Uterus (tissue), 4 donors: ENCODE measurements at places on chromosomes 12 and 14. TPM values are rescaled to one million over a fixed set of nuclear protein-coding genes. Genes with fewer than 3 reads are reported as not detected.

Gene CD27
- total RNA-seq, result 1.4 TPM

GRCh38 chr12:42360747-42361403 is 34.9 kb downstream of the PPHLN1 start:
- H3K4me3 ChIP-seq, result no peak overlapping the region
- DNase-seq, result no peak
- H3K36me3 ChIP-seq, result no peaks in the 10 kb centered on the region

Gene GDF3
- not detected for total RNA-seq

Gene ZNF891
- total RNA-seq, result 8.5 TPM

DNA sequence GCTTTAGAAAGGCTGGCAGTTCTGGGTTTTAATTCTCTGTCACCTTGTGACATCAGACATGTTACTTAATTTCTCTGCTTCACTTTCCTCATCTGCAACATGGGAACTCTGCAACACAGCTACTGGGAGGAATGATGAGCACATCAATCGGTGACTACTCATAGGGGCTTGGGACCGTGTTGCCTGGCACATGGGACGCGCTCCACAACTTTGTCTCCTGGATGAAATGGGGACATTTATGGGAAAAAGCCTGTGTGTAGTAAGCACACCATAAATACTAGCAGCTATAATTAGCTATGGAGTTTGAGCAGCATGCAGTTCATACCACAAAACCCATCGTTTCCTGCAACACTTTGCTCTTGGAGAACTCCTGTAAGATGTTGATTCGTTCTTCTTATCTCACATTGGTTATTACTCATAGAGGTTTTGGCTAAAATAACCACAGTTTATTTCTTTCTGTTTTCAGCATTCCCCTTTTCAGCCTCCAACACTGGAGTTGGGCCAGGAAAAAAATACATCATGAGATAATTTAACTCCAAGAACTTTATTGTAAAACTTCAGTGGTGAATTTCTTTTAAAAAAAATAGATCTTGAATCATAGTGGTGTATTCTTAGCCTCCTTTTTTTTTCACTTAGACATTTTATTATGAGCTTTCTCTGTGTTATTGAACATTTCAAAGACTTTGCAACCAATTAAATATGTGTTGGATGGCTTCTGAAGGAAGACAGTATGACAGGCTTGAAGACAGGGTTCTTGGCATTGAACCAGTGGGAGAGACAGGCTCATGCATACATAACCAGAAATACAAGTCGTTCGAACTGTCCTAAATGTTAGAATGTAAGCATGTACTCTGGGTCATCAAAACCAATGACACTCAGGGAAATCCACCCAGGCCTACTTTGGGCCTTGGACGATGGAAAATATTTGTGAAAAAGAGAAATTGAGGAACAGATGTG is 72.7 kb downstream of the RIN3 start:
- H3K36me3 ChIP-seq, result no peaks in the 10 kb centered on the region
- H3K4me3 ChIP-seq, result no peak overlapping the region
- H3K4me1 ChIP-seq, result peaks cover 12% of the 10 kb centered on the region
- peak; percentile 79 for DNase-seq
- peak overlapping the region; percentile 92 for H3K27ac ChIP-seq
- no peaks in the 10 kb centered on the region for H3K27me3 ChIP-seq

GRCh38 chr12:93080452-93080851 is 151.4 kb upstream of the EEA1 start:
- no peak for DNase-seq
- H3K27me3 ChIP-seq, result no peaks in the 10 kb centered on the region
- H3K4me3 ChIP-seq, result no peak overlapping the region
- no peak overlapping the region for H3K27ac ChIP-seq
- H3K36me3 ChIP-seq, result no peaks in the 10 kb centered on the region

Gene GALNT4
- 27.0 TPM for total RNA-seq

Gene KRT75
- not detected for total RNA-seq

Gene KRT73
- total RNA-seq, result not detected

Gene SLC17A8
- total RNA-seq, result not detected

DNA sequence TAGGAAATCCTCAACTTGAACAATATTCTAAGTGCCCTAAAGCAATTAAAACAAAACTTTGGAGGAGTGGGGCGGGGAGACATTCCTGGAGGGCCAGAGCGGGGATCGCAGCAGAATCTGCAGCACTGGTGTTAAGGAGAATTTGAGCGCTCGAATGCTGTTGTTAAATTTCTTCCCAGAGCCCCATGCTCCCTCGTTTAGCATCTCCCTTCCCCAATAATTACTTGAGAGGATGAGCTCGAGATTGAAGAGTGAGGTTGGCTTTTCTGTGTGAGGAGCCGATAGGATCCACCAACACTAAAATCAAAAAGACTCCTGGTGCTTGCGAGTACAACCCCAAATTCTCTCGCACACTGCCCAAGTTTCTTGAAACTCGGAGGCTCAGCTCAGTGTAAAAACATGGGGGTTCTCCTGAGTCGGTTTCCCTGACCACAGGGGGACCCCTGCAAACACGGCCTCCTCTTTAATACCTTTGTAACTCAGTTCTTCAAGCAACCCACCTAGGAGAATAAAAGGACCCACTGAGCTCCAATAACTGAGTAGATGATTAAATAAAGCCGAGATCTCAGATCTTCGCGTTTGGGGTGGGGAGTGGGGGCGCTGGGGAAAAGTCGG is 10.2 kb upstream of the FOXG1 start:
- no peaks in the 10 kb centered on the region for H3K4me1 ChIP-seq
- DNase-seq, result no peak
- H3K27ac ChIP-seq, result no peak overlapping the region
- H3K4me3 ChIP-seq, result no peak overlapping the region
- no peaks in the 10 kb centered on the region for H3K36me3 ChIP-seq

GRCh38 chr14:102279688-102280348 is 25.1 kb downstream of the MOK start:
- no peaks in the 10 kb centered on the region for H3K36me3 ChIP-seq
- H3K4me3 ChIP-seq, result no peak overlapping the region
- no peaks in the 10 kb centered on the region for H3K27me3 ChIP-seq
- no peak for DNase-seq
- H3K4me1 ChIP-seq, result no peaks in the 10 kb centered on the region

DNA sequence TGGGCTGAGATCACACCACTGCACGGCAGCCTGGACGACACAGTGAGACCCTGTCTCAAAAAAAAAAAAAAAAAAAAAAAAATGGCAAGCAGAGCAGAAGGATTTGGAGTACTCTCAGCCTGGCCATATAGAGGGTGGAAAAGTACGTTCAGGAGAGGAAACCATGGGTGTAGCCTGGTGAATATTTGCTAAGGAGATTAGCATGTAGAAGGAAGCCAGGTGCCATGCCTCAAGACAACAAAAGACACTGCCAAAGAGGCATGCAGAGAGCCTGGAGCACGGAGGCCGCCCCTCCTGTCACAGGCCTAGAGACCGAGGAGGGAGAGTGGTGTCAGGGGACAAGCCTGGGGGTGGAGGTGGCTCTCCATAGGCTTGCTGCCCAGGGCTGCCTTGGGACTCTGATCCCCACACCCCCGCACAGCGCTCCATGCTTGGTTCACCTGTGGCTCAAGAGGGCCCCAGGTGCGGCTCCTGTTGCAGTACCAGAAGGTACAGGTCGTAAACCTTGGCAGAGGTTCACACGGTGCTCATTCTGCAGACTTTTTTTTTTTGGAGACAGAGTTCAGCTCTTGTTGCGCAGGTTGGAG is 27.9 kb upstream of the DEGS2 start:
- no peak overlapping the region for H3K27ac ChIP-seq
- DNase-seq, result no peak
- H3K36me3 ChIP-seq, result no peaks in the 10 kb centered on the region

GRCh38 chr12:53652366-53652765 is 23.5 kb downstream of the ATP5MC2 start:
- no peak overlapping the region for H3K4me3 ChIP-seq
- no peaks in the 10 kb centered on the region for H3K4me1 ChIP-seq
- no peak overlapping the region for H3K27ac ChIP-seq
- no peak for DNase-seq

DNA sequence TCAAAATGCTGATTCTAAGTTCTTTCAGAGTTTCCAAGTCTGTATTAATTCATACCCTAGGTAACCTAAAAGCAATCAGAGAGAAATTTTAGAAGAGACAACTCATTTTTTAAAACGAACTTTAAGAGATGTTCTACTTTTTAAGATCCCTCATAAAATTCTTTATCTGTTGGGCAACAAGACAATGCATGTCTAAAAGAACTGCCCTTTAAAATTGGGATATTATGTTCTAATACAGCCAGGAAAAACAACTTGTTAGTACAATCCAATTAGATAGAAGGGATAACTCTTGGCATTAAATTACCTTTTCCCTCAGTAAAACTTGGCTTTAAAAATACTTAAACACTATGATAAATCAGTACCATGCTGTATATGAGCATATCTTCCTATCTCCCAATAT is 15.6 kb downstream of the DICER1 start:
- no peaks in the 10 kb centered on the region for H3K27me3 ChIP-seq
- no peaks in the 10 kb centered on the region for H3K36me3 ChIP-seq
- DNase-seq, result no peak
- peak overlapping the region; percentile 15 for H3K27ac ChIP-seq

Gene C12orf56
- total RNA-seq, result not detected

Gene DACT1
- total RNA-seq, result 15.2 TPM

DNA sequence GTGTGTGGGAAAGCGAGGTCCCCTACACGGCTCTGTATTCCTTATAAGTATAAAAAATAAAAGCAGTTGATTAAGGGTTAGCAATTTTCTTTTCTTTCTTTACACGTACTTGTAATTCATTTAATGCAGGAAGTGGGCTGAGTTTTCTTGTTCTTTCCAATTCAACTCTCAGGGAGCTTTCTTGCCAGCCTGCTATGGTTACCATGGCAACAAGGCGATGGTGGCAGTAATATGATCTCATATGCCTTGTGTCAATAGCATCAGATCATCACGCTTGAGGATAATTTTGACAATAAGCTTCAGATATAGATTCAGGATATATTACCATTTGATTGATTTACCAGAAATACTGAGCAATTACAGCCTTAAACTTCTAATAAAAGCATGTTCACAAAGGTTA is 466.5 kb downstream of the APAF1 start:
- H3K27ac ChIP-seq, result no peak overlapping the region
- no peaks in the 10 kb centered on the region for H3K36me3 ChIP-seq
- H3K4me3 ChIP-seq, result no peak overlapping the region
- no peaks in the 10 kb centered on the region for H3K27me3 ChIP-seq
- no peaks in the 10 kb centered on the region for H3K4me1 ChIP-seq

Gene RDH12
- not detected for total RNA-seq
